ENCODE measurements at places on chromosomes 2 and 18. TPM values are rescaled to one million over a fixed set of nuclear protein-coding genes. Genes with fewer than 3 reads are reported as not detected.

GRCh38 chr2:47301277-47301618 is 101.7 kb upstream of the MSH2 start:
- no peak overlapping the region for H3K4me3 ChIP-seq
- no peaks in the 10 kb centered on the region for H3K27me3 ChIP-seq
- no peaks in the 10 kb centered on the region for H3K4me1 ChIP-seq
- no peak overlapping the region for H3K27ac ChIP-seq

DNA sequence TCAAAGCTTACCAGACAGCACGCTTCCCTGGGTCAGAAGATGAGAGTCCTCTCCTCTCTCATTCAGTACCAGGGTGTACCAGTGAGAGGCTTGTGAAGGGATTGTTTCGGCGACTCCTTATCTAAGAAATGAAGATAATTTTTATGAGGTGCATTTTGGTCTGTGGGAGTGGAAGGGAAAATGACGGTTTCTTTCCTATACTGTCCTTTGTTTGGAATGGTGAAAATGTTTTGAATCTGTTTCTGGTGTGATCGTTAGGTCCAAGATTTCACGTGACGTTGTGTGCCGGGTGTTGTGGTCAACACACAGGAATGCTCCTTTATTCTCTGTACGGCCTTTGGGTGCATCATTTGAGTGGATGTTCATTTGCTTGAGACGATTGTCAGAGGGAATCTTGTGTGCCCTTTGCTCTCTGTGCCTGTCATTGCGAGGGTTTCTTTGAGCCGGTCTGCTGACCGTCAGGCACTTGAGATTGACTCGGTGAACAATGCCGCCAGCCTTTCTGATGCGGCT is 183.5 kb downstream of the AGAP1 start:
- H3K27me3 ChIP-seq, result no peaks in the 10 kb centered on the region
- no peak overlapping the region for H3K27ac ChIP-seq
- DNase-seq, result no peak
- H3K4me1 ChIP-seq, result peaks cover 19% of the 10 kb centered on the region

DNA sequence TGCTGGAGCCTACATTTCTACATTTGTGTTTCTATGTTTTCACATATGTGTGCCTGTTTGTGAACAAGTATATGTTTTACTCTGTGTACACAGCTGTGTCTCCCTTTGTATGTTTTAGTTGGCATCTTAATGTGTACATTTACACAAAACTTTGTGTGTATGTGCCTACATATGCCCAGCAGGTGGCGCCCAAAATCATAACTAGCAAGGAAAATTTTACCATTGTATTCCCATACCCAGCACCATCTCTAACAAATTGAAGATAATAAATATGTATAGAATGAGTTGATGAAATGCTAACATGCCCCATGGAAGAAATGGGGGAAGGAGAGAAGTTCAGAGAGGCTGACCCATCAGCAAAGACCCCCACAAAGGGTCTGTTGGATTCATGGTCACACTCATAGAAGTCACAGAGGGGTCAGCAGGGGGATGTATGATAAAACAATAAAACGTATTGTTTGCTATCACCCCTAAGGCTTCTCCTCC is 48.1 kb downstream of the PKDCC start:
- peaks cover 19% of the 10 kb centered on the region for H3K4me1 ChIP-seq
- H3K36me3 ChIP-seq, result no peaks in the 10 kb centered on the region
- no peak overlapping the region for H3K27ac ChIP-seq
- H3K27me3 ChIP-seq, result no peaks in the 10 kb centered on the region
- H3K4me3 ChIP-seq, result no peak overlapping the region

DNA sequence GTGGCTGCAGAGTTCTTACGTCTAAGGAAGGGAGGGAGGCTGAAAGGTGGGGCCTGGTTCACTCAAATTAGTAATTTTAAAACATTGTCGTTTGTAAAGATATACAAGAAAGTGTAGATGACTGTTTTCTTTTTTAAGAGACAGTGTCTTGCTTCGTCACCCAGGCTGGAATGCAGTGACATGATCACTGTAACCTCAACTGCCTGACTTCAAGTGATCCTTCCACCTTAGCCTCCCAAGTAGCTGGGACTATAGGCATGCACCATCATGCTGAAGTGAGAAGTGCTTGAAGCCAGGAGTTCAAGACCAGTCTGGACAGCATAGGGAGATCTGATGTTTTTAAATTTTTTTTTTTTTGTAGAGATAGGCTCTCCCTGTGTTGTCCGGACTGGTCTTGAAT is 52.9 kb downstream of the HNRNPLL start:
- no peaks in the 10 kb centered on the region for H3K27me3 ChIP-seq
- H3K4me1 ChIP-seq, result no peaks in the 10 kb centered on the region
- H3K36me3 ChIP-seq, result no peaks in the 10 kb centered on the region
- no peak overlapping the region for H3K27ac ChIP-seq
- no peak overlapping the region for H3K4me3 ChIP-seq
- no peak for DNase-seq

DNA sequence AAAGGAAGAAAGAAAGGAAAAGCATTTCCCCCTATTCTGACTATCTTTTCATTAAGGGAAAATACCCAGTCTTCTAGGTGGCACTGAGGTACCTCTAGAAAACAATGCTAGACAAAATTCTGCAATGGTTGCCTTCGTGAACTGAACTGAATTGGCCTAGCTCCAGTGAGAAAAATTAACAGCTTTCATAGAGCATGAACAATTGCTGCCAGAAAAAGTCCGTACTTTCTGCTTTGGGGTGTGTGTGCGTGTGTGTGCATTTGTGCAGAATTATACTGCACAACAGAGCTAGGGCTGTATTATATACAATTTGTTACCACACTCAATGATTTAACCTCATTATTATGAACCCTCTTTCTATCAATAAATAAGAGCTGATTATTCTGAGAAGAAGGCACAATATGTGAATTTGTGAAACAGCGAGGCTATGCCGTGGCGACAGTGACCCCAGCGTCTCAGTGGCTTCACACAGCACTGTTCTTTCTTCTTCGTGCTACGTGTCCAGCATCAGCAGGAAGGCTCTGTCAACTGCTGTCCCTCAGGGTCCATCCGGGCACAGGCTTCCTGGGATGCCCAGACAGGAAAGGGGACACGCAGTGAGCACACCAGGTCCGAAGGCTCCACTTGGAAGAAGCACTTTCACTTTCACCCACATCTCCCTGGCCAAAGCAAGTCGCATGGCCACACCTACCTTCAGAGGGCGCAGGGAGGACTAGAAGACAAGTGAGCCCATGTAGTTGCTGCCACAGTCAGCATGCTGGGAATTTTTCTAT is 47.5 kb downstream of the PTGR3 start:
- peak overlapping the region; percentile 31 for H3K4me3 ChIP-seq
- no peaks in the 10 kb centered on the region for H3K27me3 ChIP-seq
- no peak overlapping the region for H3K27ac ChIP-seq
- H3K36me3 ChIP-seq, result no peaks in the 10 kb centered on the region
- H3K4me1 ChIP-seq, result no peaks in the 10 kb centered on the region

DNA sequence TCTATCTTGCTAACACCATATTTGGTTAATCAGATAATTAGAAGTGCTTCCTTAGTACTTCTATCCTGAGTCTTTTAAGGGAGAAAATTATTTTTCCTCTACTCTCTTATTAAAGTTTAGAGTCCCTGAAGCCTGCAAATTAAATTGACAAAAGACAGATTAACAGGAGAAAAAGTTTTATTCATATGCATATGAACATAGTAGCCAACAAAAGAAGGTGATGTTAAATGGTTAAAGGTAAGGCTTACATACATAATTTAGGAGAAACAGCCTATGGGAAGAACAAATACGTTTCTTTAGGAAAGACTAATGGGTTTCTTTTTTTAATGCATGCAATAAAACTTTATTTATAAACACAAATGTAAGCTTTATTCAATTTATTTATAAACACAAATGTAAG is 805.0 kb downstream of the CPS1 start:
- no peaks in the 10 kb centered on the region for H3K4me1 ChIP-seq
- H3K4me3 ChIP-seq, result no peak overlapping the region
- DNase-seq, result no peak
- no peaks in the 10 kb centered on the region for H3K27me3 ChIP-seq

KCNJ3 gene
- polyA plus RNA-seq, result 0.42 TPM

PROM2 gene
- polyA plus RNA-seq, result 0.35 TPM
